ENCODE measurements at places on chromosomes 1 and 21.
A peak's percentile ranks its signal among the peaks of the same experiment; 100 is the strongest.

GRCh38 chr1:26694638-26695355 is 1.0 kb upstream of the ARID1A start:
- DNase-seq = no peak

DNA sequence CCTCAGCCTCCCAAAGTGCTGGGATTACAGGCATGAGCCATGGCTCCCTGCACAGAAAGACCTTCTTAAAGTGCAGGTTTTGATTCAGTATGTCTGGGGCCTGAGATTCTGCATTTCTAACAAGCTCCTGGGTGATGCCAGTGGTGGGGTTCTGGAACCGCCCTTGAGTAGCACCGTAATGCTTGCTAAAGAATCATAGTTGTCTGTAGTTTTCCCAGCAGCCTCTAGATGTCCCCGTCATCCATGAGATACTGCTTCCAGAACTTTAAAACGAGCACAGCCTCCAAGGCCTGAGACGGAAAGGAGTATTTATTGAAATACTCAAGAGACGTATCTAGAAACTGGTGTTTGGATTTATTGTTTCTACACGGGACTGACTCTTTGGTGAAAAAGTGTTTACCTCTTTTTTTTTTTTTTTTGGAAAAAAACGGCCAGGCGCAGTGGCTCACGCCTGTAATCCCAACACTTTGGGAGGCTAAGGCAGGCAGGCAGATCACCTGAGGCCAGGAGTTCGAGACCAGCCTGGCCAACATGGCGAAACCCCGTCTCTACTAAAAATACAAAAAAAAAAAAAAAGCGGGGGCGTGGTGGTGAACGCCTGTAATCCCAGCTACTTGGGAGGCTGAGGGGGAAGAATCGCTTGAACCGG is 2.6 kb upstream of the TOR3A start:
- peak; percentile 56 for DNase-seq

GRCh38 chr1:176785791-176786190 is 322.8 kb downstream of the PAPPA2 start:
- no peak for DNase-seq

DNA sequence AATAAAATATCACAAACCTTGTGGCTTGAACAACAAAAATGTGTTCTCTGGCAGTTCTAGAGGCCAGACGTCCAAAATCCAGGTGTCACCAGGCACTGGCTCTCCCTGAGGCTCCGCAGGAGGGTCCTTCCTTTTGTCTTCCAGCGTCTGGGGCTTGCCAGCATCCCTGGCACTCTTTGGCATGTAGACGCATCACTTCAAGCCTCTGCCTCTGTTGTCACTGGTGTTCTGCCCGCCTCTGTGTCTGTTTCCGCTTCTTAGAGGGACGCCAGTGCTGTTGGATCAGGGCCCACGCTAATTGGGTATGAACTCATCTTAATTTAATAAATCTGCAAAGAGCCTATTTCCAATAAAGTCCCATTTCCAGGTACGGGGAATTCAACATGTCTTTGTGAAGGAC is 273.7 kb upstream of the C1orf174 start:
- DNase-seq = no peak

DNA sequence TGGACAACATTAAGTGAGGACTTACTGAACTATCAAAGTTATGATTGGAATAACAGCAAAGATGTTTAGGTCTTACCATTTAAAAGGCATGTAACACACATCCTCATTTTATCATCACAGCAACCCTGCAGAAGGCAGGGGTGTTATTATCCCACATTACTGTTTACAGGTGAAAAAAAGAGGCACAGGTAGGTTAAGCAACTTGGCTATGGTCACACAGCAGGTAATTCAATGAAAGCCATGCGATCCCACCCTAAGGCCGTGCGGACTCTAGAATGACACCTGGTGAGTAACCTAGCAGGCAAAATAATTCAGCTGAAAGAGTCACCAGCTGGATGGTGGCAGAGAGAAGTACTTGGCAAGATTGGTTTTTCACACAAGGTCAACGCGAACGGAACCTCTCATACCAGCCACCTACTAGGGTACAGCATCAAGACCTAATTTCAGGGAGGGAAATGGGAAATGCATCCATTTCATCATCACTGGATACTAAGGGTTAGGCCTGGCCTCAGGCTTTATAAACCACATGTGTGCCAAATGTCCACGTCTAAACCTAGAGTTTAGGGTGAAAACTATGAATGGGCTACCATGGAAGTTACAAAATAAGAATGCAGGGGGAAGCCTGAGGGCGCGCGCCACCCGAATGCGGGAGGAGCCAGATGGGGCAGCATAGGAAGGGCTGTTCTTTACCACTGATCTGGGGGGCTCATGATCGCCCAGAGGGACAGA is 85.3 kb downstream of the SLC66A1 start:
- no peak for DNase-seq

- no peak for DNase-seq
Observed at GRCh38 chr1:19616489-19616888, 27.6 kb upstream of the NBL1 start.

GRCh38 chr1:234515821-234516241 is 36.9 kb upstream of the TARBP1 start:
- no peak for DNase-seq

Data from stimulated activated CD4-positive, alpha-beta T cell treated with anti-CD3 and anti-CD28 coated beads, Interleukin-4, amount 100 ng/mL, for 24 hours (primary cell).